ENCODE measurements at places on chromosomes 4 and X.

DNA sequence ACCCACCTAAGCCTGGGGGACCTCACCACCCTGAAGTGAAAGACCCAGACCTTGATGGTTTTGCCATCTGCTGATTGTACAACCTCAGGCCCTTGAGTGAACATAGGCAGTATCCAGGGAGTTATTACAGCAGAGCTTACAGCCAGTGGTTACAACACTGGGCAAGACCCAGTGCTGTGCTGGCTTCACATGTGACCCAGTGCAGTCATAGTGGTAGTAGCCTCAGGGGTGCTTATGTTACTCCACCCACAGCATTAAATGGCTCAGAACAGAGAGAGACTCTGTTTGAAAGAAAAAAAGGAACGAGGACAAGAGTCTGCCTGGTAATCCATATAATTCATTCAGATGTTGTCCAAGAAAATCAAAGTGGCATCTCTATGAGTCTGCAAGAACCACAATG is 45.2 kb upstream of the DACH2 start:
- no peak for DNase-seq
- H3K27me3 ChIP-seq: no peaks in the 10 kb centered on the region
- no peaks in the 10 kb centered on the region for H3K4me1 ChIP-seq
- no peak overlapping the region for H3K27ac ChIP-seq
- no peaks in the 10 kb centered on the region for H3K36me3 ChIP-seq

GRCh38 chr4:37615059-37615719 is 71.0 kb downstream of the RELL1 start:
- H3K27me3 ChIP-seq: no peaks in the 10 kb centered on the region
- H3K4me3 ChIP-seq: no peak overlapping the region
- no peaks in the 10 kb centered on the region for H3K36me3 ChIP-seq
- H3K27ac ChIP-seq: no peak overlapping the region
- no peak for DNase-seq

GRCh38 chr4:67320645-67321044 is 224.7 kb downstream of the CENPC start:
- no peak overlapping the region for H3K4me3 ChIP-seq
- H3K4me1 ChIP-seq: no peaks in the 10 kb centered on the region
- H3K27me3 ChIP-seq: no peaks in the 10 kb centered on the region
- peak; percentile 34 for DNase-seq

DNA sequence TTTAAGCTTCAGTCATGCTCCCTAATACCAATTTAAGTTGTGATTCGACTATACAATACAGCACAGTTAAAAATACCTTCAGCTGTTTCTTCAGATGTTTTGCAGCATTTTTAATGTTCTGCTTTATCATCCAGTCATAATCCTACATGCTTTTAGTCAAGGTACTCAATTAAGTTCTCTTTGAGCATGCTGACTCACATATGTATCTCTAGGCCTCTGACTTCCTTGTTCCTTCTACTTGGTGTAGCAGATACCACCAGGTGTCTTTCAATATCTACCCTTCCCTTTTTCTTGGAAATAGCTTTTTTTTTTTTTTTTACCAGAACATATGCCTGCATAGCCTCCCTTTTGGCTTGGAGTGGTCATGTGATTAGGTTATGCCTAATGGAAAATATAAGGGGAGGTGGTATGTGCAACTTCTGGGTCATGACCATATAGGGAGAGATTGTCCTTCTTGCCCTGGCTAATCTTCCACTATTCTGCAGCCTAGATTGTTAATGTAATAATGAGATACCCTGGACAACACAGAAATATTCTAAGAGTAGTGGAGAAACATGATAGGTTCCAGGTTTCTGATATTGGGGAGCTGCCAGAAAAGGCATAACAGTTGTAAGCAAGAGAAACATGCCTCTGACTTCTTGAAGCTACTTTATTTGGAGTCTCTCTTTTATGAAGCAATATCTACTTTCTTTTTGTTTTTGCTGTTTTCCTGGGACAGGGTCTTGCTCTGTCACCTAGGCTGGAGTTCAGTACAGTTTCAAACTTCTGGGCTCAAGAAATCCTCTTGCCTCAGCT is 737.2 kb upstream of the SLIT2 start:
- H3K4me3 ChIP-seq: no peak overlapping the region
- H3K4me1 ChIP-seq: no peaks in the 10 kb centered on the region
- no peak for DNase-seq
- H3K36me3 ChIP-seq: no peaks in the 10 kb centered on the region

GRCh38 chr4:120130786-120131185 is 64.1 kb upstream of the MAD2L1 start:
- H3K27ac ChIP-seq: no peak overlapping the region
- no peaks in the 10 kb centered on the region for H3K27me3 ChIP-seq
- no peaks in the 10 kb centered on the region for H3K4me1 ChIP-seq
- no peaks in the 10 kb centered on the region for H3K36me3 ChIP-seq

DNA sequence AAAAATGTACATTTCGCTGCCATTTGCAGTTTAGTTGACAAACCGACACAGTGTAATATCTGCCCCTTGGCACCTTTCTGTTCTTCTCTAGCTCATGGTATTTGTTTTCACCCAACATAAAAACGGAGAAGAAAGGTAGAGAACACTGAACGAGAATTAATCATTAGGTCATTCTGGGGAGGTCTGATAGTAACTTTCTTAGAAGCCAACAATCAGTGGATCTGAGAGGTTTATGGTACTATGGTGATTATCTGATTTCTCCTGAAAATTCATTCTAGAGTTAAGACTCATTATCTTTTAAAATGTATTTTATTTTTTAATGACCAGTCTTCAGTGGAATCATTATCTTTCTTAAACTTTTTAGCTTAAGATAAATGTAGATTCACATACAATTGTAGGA is 8.5 kb downstream of the RAPGEF2 start:
- no peaks in the 10 kb centered on the region for H3K27me3 ChIP-seq
- H3K27ac ChIP-seq: no peak overlapping the region
- no peaks in the 10 kb centered on the region for H3K36me3 ChIP-seq
- H3K4me3 ChIP-seq: no peak overlapping the region
- DNase-seq: no peak

- no peaks in the 10 kb centered on the region for H3K4me1 ChIP-seq
- DNase-seq: no peak
- no peaks in the 10 kb centered on the region for H3K36me3 ChIP-seq
- H3K4me3 ChIP-seq: no peak overlapping the region
Measured at GRCh38 chr4:26120098-26120825, 200.6 kb upstream of the RBPJ start.

- H3K27ac ChIP-seq: no peak overlapping the region
- no peaks in the 10 kb centered on the region for H3K27me3 ChIP-seq
- H3K4me3 ChIP-seq: no peak overlapping the region
- DNase-seq: no peak
Measured at GRCh38 chr4:181578911-181579310, 664.3 kb upstream of the TENM3 start.

GRCh38 chr4:149784018-149784417 is 31.6 kb downstream of the IQCM start:
- no peak overlapping the region for H3K4me3 ChIP-seq
- H3K4me1 ChIP-seq: peaks cover 33% of the 10 kb centered on the region
- DNase-seq: peak; percentile 26
- no peaks in the 10 kb centered on the region for H3K36me3 ChIP-seq
- H3K27me3 ChIP-seq: no peaks in the 10 kb centered on the region

- H3K4me1 ChIP-seq: peaks cover 34% of the 10 kb centered on the region
- DNase-seq: peak; percentile 77
- H3K27ac ChIP-seq: peak overlapping the region; percentile 84
- no peaks in the 10 kb centered on the region for H3K27me3 ChIP-seq
Measured at GRCh38 chrX:24242649-24243175, 71.2 kb downstream of the SUPT20HL2 start.

- peaks cover 14% of the 10 kb centered on the region for H3K4me1 ChIP-seq
- peak; percentile 76 for DNase-seq
- no peak overlapping the region for H3K4me3 ChIP-seq
- H3K27ac ChIP-seq: no peak overlapping the region
- H3K36me3 ChIP-seq: no peaks in the 10 kb centered on the region
Measured at GRCh38 chr4:80112236-80112635, 39.2 kb upstream of the ANTXR2 start.

GRCh38 chr4:88697588-88698329 is at the start of gene NAP1L5:
TSS of gene NAP1L5 (minus strand) at chr4:88697829. CDS start at chr4:88697754, 75 bp downstream.
- DNase-seq: peak; percentile 80
- H3K27me3 ChIP-seq: no peaks in the 10 kb centered on the region
- no peaks in the 10 kb centered on the region for H3K36me3 ChIP-seq
- peak within 1 kb of the TSS; percentile 79 for H3K4me3 ChIP-seq

- H3K27ac ChIP-seq: no peak overlapping the region
- H3K27me3 ChIP-seq: peaks cover 18% of the 10 kb centered on the region
- H3K4me3 ChIP-seq: no peak overlapping the region
- no peaks in the 10 kb centered on the region for H3K36me3 ChIP-seq
Measured at GRCh38 chr4:8171984-8172924, 13.6 kb upstream of the ABLIM2 start.

DNA sequence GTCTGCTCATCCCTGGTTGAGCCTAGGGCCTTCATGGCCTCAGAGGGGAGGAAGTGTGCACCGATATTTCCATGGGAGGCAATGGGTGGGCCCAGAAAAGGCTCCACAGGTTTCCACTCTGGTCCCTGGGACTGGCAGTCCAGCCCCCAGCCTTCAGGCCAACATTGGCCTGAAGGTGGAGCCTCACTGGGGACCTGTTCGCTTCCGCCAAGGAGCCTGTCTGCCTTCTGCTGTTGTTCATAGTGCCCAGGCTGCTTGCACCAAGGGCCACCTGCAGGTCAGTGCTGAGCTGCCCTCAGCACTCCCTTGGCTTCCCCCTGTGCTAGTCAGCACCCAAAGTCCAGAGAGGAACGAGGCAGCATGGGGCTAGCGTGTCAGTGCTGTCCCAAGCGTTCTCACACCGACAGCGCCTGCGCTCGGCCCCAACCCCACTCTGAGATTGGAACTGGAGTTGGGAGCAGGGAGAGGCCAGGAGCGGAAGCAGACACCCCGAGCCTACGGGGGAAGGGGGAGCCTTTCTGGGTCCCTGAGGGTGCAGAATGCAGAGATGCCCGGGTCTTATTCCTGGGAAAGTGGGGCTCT is 720.7 kb downstream of the PCDH18 start:
- no peaks in the 10 kb centered on the region for H3K36me3 ChIP-seq
- H3K27ac ChIP-seq: no peak overlapping the region
- H3K4me3 ChIP-seq: no peak overlapping the region
- H3K27me3 ChIP-seq: no peaks in the 10 kb centered on the region

DNA sequence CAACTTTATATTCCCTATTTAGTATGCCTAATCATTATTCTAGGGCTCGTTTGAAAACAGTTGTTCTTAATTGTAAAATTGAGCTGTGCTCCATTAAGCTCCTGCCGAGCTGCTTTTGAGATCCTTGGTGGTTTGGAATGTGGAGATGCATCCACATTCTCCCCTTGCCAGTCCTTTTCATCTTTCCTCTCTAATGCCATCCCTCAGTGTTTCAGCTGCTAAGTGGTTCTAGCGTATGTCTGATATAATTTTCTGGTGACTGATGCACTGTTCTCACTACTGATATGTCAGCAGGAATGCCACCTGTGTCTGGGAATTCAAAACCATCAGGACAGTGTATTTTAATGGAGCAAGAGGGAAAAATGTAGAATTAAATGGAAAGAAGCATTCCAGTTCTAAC is 1085.0 kb downstream of the CCSER1 start:
- no peaks in the 10 kb centered on the region for H3K36me3 ChIP-seq
- DNase-seq: no peak
- no peak overlapping the region for H3K27ac ChIP-seq
- no peaks in the 10 kb centered on the region for H3K4me1 ChIP-seq
- H3K27me3 ChIP-seq: no peaks in the 10 kb centered on the region

DNA sequence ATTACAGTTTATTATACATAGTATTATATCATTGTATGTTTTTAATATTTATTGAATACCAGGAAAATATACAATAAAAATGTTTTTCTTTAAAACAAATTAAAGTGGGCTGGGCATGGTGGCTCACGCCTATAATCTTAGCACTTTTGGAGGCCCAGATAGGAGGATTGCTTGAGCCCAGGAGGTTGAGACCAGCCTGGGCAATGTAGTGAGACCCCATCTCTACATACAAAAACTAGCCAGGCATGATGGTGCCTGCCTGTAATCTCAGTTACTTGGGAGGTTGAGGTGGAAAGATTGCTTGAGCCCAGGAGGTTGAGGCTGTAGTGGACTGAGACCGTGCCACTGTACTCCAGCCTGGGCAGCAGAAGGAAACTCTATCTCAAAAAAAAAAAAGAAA is 38.3 kb upstream of the PDS5A start:
- no peaks in the 10 kb centered on the region for H3K4me1 ChIP-seq
- H3K36me3 ChIP-seq: no peaks in the 10 kb centered on the region
- no peaks in the 10 kb centered on the region for H3K27me3 ChIP-seq
- DNase-seq: no peak

- no peak overlapping the region for H3K4me3 ChIP-seq
- DNase-seq: peak; percentile 2
- H3K27me3 ChIP-seq: no peaks in the 10 kb centered on the region
- no peaks in the 10 kb centered on the region for H3K36me3 ChIP-seq
- H3K27ac ChIP-seq: no peak overlapping the region
Measured at GRCh38 chr4:182427554-182427953, 184.4 kb downstream of the TENM3 start.

DNA sequence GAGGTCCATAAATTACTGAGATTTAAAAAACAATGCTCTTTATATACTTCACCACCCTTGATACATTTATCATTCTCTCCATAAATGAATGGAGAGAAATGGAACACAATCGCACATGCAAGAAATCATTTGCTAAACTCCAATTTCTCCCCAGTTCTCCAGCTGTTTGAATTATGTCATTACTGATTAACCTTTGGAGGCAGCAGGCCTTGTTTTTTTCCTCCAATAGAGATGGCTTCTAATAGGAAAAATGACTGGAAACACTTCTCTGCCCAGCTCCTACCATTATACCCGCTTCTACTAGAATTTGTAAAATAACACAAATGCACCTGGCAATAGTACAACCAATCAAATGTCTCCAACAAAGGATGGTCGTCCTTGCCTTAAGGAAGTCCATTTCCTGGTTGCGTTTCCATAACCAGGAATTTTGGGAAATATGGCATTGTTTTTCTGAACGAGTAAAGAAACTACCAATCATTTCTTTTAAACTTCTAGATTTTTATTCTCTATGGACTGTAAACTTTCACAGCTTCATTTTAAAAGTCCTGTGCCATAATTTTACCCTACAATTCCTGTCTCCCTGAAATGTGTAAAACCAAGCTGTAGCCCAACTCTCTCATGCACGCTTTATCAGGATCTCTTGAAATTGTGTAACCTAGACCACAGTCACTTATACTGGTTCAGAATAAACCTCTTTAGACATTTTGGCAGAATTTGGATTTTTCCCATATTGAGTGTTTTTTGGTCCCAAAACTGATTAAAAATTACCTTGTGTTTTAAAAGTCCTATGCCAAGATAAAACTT is 60.1 kb downstream of the APBB2 start:
- DNase-seq: no peak
- H3K27me3 ChIP-seq: no peaks in the 10 kb centered on the region
- peak overlapping the region; percentile 67 for H3K27ac ChIP-seq
- H3K36me3 ChIP-seq: no peaks in the 10 kb centered on the region
- H3K4me1 ChIP-seq: peaks cover 38% of the 10 kb centered on the region
- H3K4me3 ChIP-seq: no peak overlapping the region

GRCh38 chrX:29431895-29432294 is 783.5 kb upstream of the MAGEB2 start:
- no peaks in the 10 kb centered on the region for H3K36me3 ChIP-seq
- no peak overlapping the region for H3K4me3 ChIP-seq
- no peaks in the 10 kb centered on the region for H3K27me3 ChIP-seq
- H3K27ac ChIP-seq: no peak overlapping the region
- DNase-seq: no peak
